ENCODE measurements at places on chromosomes 2 and 18.

DNA sequence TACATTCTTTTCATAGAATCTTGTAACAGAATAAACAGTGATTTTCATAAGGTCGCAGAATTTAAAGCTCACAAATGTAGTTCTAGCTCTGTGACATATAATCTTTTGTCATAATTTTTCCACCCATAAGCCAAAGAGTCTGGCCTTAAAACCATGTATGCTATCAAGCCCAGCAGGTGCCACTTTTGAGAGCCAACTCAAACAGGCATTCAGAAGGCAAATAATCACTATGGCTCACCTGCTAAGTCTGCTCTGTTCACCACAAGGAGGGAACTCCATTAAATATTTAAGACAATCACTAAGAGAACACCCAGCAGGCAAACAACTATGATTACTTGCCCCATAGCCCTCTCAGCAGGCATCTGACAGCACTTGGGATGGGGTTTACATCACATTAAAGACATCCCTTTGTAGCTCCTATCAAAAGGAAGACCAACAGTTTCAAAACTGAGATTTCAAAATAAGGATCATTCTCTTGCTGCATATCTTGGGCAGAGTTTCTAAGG is 241.6 kb downstream of the PDE11A start:
- DNase-seq, result no peak

GRCh38 chr18:10080372-10080771 is 166.6 kb downstream of the VAPA start:
- DNase-seq, result no peak

DNA sequence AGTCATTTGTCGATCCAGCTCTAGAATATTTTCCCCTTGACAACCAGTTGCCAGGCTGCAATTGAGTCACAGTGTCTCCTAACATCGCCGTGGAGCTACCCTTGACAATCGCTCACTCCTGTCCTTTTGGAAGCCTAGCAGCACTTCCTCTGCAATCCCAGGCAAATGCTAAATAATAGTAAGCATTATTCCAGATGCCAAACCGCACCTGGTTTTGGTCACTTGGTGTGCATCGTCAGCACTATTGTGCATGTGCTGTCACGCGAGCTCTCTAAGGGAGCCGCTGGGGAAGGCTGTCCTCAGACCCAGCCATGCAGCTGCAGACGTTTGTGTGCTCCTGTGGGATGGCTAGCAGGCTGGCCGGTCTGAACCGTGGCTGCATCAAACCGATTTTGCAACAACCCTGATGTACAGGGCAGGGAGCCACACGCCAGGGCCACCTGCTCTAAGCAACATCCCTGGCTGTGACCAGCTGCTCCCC is 549.5 kb upstream of the ID2 start:
- DNase-seq, result no peak

- DNase-seq, result no peak
Measured at GRCh38 chr2:101818531-101819451, 121.3 kb downstream of the MAP4K4 start.

DNA sequence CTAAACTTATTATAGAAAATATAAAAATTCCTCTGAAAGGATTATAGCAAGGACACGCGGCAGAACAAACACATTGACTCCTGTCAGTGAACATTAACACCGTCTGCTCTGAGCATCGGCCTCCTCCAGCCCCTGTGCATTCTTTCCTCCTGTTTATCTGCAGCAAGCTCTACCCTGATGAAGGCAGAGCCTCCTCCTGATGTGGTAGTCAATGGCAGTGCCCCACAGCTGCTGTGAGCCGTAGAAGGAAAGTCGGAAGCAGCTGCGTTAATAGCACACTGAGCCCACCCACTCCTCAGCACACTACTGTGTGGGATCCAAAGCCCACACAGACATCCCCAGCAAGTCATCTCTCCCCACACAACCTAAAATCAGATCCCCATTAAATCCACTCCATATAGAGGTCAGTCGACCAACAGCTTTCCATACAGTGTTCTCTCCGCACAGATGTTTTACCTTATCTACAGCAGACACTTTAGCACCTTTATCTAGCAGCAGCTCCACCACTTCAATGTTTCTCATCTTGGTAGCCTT is 41.0 kb downstream of the KIDINS220 start:
- DNase-seq, result no peak

- DNase-seq, result no peak
Measured at GRCh38 chr18:7740821-7741220, 173.7 kb downstream of the PTPRM start.

DNA sequence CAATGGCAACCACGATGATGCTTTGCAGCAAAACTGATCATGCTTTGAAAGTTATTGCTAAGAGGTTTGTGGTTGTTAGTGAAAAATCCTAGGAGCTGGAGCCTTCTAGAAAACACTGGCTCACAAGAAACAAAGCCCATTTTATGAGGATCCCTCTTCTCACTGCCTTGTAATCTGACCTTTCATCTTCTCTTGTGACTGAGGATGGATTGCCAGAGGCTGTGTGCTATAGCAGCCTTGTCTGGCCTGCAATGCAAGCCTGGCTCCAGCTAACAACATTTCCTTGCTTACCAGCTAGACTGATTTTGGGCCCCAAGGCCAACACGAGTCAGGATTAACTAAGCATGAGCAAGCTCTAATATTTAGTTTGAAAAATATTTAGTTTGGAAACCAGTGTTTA is 13.1 kb downstream of the PIEZO2 start:
- DNase-seq, result no peak

- DNase-seq, result no peak
Measured at GRCh38 chr2:238379096-238379810, 47.5 kb upstream of the ASB1 start.

DNA sequence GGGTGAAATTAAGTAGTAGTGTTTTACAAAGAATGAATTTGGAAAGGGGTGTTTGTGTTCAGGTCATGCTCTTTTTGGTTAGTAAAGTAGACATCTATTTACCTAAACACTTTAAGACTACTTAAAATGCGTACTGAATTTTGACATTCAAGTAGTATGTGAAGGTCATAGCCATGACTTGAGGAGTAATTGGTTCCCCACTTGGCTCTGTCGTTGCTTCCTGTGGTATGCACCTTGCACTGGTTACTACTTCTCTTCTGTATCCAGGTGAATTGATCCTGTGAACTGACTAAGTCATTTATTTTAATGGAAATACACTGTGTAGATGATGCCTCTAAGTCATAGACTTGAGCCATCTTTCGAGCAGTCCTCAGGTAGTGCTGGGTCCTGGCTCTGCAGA is 97.9 kb downstream of the ITGB1BP1 start:
- no peak for DNase-seq

DNA sequence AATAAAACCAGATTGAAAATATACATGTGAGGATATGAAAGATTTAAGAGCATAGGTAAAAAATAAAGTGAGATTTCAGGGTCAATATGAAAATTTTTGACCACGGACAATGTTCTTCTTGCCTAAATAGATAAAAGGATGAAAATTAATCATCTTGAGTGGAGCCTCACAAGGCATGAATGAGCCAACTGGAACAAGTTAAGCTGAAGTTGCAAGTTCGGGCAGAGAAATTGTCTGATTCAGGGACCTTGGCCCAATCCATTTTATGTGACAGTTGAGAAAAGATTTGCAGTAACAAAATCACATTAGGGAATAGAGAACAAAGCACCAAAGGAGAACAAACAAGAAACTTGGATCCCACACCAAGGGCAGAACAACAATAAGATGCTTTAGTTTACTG is 305.3 kb downstream of the TMX3 start:
- no peak for DNase-seq

DNA sequence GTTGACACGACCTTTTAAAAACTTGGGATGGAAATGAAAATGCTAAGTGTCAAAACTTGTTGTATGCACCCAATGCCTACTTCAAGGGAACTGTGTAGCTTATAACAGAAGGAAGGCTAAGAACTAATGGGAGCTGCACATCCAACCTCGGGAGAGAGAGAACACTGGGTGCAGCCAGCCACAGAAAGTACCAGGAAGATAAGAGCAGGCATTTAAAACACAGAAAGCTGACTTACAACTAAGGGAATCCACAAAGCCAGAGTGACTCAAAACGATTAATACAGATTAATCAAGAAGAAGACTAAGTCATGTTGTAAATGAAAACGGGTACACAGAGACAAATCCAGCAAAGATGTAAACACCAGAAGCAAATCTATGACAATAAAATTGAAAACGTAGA is 113.4 kb downstream of the HDAC4 start:
- no peak for DNase-seq

- no peak for DNase-seq
Measured at GRCh38 chr2:46136953-46137352, 160.3 kb upstream of the EPAS1 start.

DNA sequence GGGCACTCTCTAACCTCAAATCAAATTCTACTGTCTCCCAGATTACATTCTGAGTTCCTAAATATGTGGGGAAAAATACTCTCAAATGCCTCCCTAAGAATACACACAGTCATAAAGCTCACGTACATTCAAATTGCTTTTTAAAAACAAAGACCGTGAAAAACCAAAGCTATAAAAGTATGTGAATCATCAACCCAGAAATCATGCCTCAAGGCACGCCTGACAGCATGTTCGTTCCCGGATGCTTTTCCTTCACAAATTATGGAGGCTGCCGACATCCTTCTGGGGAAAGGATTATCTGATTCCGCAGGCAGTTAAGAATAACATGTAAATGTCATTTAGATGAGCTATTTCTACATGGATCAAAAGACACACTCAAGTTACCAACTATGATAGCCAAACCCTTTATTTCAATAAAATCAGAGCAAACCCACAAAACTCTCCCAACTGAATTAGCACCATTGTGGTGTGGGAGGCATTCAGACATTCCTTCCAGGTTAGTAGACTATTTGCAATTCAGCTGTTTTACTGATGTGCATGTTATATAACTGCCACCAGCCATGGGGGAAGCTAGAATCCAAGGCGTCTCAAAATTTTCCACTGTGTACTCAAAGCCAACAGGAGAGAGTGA is 398.2 kb upstream of the TRIB2 start:
- DNase-seq, result no peak

DNA sequence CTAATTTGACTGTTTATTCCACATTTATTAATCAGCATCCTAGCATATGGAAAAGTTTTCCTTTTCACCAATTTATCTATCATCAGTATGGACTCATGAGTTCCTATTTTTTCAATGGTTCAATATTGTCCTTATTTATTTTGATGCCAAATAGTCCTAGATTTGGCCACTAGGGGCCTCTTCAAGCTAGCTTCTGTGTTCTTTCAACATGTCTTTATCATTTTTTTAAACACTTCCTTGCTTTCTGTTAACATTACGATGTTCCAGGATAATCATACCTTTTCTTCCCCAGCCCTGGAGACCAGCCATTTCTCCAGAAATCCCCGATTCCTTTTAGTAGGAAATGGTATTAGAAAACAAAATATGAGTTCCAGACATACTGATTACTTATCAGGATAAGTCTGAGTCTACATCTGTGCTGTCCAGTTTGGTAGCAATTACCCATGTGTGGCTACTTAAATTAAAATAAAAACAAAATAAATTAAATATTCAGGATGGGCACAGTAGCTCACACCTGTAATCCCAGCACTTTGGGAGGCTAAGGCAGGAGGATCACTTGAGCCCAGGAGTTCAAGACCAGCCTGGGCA is 70.6 kb downstream of the RPE start:
- DNase-seq, result no peak

- no peak for DNase-seq
Measured at GRCh38 chr18:44411976-44412375, 268.7 kb upstream of the SETBP1 start.

DNA sequence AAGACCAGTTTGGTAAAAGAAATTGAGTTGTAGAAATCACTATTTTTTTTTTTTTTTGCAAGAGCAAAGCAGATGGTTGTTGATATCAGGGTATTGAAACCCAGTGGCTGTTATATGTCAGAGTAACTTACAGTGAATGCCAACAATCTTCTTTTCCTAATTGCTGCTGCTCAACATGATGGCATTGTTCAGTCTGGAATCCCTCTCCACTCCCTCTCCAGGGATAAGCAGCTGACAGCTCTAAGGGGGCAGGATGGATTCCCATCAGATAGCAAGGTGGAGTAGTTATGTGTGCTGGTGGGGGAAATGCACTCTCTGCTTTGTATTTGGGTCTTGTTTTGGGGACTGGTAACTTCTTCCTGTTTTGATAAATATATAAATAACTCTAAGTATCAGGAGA is 200.0 kb downstream of the PIK3C3 start:
- DNase-seq, result no peak

- DNase-seq, result no peak
Measured at GRCh38 chr2:24832521-24832920, 39.3 kb downstream of the CENPO start.

GRCh38 chr18:66582211-66582610 is 21.7 kb downstream of the CDH19 start:
- DNase-seq, result no peak

DNA sequence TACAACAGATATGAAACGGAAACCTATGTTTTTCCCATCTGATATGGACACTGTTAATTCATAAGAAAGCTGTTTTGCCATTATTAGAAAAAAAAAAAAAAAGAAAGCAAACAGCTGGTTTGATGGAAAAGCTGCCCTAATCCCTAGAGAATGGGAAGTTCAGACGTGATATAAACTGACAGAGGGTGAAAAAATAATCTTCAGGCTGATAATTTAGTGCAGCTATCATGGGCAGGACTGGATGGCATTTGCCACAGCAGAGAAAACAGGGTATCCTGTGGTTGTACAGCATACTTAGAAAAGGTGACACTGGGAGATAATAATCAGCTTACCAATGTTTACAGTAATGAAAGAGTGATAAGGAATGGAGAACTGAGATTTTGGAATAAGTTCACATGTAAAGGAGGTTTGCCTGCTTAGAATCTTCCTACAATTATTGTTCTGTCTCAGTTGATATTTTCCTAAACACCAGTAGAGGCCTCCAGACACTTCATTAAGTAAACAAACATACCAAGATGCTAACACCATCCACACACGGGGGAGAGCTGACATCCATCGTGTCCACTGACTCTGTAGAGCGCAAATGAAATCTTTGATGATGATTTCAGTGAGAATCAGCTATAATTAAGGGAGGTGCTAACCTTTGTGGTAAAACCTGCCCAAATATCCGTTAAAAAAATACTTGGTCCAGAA is 211.6 kb upstream of the MMADHC start:
- DNase-seq, result no peak

- DNase-seq, result no peak
Measured at GRCh38 chr2:216298719-216299495, 73.4 kb downstream of the MARCHF4 start.

DNA sequence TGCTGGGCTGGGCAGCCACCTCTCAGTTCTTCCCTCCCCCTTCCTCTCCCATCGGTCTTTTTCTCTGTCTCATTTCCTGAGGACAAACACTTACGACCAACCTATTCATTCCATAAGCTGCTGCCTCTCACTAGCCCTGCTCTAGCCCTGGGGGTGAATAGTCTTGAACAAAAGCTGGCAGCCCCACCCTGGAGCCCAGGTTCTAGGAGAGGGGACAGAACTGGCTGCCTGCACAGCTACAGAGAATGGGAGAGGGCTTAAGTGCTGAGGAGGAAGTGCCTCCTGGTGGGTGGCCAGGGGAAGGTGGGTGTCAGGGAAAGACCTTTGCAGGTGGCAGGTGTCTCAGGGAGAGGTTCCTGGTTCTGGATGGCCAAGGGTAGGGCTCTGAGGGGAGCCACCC is 22.8 kb downstream of the ANO7 start:
- DNase-seq, result no peak

GRCh38 chr2:32882816-32883810 is 63.6 kb upstream of the LTBP1 start:
- no peak for DNase-seq

All from GOT3 (cell line).